ENCODE measurements at places on chromosomes 1 and 21.

GRCh38 chr1:174448974-174449373 lies 1.2 kb downstream of the GPR52 start:
- no peak for DNase-seq

DNA sequence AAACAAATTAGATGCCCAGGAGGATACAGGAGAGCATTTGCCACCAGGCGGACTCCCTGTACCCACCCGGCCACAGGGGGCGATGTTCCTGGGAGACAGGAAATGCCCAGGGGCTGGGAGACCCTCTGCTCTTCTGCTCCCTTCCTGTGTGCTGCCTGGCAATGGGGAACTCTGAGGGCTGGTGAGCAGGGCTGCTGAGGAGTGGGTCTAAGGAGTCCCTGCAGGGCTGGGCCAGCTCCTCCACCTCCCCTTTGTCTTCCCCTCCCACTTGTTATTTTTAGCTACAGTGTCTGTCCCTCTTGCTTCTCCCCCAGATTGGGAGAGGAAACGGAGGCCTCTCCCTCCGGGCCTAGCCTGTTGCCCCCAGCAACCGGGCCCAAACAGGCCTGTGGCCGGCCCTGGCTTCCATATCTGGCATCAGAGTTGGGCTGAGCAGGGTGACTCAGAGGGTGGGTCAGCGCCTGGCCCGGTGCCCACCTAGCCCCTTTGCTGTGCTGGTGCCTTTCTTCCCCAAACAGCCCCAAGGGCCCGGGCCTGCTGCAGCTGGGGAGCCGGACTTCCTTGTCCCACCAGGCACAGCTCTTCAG lies 11.6 kb downstream of the LMNA start:
- peak; percentile 95 for DNase-seq

- DNase-seq: no peak
Measured at GRCh38 chr1:180152588-180152987, 2.1 kb upstream of the QSOX1 start.

- no peak for DNase-seq
Measured at GRCh38 chr1:205916541-205916940, 26.7 kb downstream of the SLC26A9 start.

DNA sequence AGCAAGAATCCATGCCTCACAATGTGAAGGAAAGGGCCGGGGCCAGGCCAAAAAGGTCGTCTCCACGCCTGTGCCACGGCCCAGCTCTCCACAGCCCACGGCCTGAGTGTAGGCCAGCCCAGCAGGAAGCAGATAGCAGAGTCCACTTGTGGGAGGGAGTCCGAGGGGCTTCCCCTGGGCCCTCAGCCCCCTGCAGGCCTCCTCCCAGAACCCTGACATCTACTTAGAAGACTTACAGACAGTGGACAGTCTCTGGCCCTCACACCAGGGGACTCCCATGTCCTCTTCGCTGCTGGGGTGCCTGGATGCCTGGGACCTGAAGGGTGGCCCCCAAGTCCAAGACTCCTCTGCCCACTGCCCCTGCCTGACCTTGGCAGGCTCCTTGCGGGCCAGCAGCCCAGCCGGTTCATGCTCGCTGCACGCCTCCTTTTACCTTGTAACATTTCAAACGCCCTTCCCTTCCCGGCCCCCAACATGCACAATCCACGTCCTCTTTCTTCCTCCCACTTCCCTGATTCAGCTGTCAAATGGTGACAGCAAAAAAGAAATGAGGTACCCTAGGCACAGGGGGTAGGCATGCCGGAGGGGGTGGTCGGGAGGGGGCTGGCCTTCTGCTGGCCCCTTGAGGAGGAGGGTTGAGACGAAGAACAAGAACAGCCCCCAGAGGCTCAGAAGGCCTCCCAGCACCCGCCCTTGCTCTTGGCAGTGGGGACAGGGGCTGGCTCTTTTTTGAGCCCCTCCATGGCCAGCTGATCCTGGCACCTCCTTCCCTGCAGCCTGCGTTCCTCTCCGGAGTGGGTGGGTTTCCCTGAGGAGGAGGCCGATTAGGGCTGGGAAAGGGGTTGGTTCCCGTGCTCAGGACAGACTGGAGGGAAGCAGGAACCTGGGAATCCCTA lies 997 bp upstream of the PTPN7 start:
- DNase-seq: no peak

DNA sequence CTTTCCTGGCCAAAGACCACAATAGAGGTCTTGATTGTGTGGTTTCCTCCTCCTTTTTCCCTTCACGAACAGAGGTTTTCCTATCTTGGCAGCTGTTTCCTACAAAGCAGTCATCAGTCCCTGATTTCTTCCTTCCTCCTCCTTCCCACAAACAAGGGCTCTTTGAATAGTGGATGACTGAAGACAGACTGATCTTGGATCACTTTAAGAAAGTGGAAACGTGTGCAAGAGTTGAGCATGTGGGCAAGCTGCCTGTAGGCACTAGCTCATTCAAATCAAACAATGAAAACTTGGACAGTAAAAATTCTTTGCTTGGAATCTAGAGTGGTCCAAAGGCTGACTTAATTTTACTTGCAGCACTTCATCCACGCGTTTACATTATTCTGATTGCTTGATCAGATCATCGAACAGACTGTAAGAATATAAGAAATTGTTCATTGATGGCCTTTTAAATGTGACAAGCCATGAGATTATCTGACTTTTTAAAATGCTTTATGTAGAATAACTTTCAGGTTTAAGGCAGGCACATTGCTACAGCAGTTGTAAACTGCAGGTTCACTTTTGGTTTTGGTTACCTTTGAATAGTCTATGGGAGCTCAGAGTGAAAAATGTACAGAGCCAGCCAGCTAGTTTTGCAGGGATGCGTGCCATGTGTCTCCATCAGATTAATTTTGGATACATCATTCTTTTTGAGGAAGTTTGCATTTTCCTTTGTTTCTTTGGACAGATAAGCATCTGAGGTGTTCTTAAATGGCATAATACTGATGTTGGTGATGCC lies 34.4 kb downstream of the ADGRL2 start:
- DNase-seq: peak; percentile 43

DNA sequence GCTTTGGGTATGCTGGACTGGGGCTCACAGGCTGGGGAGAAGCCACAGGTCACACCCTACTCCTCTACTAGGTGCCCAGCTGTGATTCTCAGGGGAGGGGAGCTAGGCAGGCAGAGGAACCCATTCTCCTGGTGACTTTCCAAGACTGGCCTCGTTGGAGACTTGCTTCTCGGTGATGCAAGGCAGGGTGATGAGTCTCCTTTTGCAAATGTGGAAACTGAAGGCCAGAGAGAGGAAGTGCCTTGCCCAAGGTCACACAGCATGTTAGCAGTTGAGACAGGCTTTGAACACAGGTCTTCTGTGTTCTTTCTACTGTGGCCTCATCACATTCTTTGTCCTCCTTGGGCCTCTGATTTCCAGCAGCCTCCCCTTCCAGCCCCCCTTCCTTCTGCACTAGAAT lies 20.5 kb upstream of the C1QA start:
- no peak for DNase-seq

DNA sequence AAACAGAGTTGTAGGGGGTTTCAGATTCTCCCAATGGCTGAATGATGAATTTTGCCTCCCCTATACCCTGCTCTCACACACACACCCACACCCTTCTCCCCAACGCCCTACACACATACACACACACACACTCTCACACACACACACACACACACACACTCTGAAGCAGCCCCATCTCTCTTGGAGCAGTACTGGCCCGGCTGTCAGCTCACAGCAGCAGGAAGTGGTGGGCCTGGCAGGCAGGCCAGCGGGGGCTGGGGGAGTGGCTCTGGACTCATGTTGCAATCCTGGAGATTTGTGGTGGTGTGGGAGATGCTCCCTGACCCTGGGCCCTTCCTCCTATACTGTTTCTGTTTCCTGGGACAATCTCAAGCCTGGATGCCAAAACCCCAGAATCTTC lies 2.2 kb downstream of the IKBKE start:
- DNase-seq: peak; percentile 51

DNA sequence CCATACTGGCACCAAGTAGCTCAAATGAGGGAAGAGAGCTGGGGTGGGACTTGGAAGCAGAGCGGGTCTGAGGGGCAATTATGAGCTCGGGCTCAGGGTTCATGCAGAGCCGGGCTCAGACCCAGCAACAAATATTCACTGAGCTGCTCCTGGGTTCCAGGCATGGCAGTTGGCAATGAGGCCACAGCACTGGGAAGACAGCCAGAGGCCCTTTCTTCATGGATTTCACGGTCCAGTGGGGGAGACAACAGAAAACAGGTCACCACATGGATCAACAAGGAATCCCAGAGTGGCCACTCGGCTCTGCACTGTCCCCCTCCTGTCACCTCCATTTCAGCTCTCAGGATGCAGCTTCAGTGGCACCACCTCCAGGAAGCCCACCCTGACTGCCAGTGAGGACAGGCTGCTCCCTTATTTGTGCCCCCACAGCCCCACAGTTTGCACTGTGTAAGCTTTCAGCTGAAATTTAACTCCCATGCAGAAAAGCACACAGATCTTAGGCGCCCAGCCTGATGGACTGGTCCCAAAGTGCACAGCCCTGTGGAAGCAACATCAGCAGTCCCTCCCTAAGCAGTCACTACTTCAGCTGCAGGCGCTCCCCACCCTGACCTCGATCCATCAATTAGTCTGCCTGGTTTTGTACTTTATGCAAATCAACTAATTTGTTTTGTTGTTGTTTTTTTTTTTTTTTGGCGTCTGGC lies 22.4 kb downstream of the ARHGEF19 start:
- DNase-seq: peak; percentile 47

DNA sequence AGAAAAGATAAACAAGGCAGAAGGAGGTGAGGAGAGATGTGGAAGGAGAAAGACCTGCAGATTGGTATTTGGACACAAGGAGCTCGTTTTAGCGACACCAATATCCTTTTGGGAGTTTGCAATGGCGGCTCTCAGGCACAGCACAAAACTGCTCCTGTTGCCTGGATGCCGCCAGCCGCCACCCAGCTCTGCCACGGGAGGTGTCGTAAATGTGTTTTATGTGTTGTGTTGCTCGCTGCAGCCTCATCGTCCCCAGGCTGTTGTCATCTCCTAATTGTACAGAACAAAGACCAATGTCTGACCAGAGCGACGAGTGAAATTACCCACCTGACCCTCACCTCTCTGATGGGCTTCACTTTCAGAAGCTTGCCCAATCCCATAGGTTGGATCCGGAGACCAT lies 96.6 kb upstream of the ZNF281 start:
- no peak for DNase-seq

DNA sequence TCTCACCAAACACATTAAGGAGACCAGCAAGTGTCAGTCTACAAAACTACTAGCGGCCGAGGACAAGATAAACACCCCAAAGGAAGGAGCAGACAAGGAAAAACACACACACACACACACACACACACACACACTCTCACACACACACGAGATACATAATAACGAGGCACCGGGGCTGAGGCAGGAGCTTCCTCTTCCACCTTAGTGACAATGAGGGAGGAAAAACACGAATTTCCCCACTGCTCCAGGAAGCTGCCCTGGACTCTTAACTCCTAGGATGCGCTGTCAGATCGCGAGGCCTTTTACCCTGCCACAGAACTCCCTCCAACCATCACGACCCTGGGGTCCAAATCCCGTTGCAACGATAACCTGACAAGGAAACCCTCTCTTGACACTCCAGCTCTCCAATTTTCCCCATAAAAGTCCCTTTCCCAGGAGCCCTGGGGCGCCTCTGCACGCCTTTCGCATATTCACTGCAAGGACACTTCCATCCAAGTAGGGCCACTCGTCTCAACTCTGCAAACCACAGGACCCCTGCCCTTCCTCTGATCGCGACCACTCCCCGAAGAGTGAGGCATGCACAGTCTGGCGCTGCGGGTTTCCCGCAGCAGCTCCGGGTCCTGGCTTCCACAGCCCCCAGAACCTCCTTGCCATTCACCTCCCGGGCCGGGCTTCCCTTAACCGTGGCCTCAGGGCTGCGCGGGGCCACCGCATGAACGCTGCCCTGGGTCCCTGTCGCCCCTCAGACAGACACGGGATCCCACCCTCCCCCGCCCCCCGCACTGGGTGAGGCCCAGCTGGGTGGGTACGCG lies 581 bp downstream of the ETV3 start:
- DNase-seq: peak; percentile 25

DNA sequence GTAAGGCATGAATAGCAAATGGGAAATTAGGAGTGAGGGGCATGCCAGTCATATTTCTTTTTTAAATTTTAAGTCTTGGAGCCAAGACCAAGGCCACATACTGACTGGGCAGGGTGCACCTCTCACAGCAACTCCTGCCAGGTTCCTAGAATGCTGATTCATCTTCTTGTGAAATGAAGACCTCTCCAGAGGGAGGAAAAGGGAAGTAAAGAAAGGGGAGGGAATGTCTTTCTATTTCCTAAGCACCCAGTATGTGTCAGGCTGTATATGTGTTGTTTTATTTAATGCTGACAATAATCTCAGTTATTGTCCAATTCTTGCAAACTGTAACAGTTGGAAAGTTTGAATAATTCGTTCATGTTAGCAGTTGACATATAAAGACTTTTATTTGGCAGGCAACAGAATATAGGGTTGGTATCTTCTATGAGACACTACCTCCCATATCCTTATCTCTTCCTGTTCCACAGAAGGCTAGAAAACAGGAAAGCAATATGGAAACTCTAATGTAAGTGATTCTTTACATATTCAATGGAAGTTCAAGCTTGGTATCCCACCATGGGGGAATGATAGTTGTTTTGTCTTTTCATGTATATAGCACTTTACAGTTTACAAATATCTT lies 259.1 kb upstream of the USP24 start:
- peak; percentile 81 for DNase-seq

DNA sequence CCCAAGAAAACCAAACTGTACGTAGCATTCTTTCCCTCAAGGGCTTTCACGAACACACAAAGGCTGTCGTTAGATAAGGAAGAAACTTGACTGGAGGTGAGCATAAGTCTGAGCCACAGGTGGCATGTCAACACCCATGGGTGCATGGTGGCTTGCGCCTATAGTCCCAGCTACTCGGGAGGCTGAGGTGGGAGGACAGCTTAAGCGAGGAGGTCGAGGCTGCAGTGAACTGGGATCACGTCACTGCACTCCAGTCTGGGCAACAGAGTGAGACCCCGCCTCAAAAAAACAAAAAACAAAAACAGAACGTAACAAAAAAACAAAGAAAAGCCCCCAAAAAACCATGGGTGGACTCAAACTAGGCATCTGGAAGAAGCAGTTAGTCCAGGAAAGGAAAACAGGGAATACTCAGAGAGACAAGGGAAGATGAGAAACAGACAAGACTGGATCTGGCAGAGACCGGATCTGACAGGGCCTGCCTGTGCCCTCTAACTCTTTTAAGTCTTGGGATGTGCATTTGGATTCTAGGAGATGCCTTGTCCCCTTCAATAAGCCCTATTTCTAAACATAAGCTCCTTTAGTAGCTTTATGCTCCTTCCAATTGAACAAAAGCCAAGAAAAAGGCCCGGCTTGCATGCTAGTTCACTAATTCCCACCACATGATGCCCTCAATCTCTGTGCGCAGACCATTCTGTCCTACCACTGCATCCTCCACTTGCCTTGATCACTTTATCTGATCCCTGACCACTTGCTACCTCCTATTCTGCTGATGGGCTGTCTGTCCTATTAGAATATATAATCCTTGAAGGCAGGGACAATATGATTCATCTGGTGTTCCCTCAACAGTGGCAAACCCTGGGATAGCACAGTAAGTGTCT lies 73.8 kb downstream of the APP start:
- DNase-seq: peak; percentile 29
